ENCODE measurements at places on chromosomes 16 and 17.

DNA sequence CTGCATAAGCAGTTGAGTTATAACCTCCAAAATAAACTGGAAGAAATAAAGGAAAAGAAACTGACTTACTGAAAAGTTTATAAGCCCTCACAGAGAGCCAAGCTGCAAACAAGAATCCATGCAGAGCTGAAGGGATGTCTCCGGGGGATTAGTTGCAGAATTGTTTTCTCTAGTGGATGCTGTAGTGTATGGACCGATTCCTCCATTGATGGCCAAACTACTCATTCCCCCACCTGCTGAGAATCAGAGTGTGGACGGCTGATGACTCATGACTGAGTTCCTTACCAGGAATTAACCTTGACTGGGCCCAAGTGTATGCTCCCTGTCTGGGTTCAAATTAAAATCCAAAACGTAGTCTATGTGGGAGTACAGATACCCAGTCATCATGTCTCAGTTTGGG is 93.9 kb upstream of the CDH8 start:
- no peak for DNase-seq

- DNase-seq, result no peak
These were observed 56.1 kb downstream of the TNRC6C start for GRCh38 chr17:78014646-78015045.

DNA sequence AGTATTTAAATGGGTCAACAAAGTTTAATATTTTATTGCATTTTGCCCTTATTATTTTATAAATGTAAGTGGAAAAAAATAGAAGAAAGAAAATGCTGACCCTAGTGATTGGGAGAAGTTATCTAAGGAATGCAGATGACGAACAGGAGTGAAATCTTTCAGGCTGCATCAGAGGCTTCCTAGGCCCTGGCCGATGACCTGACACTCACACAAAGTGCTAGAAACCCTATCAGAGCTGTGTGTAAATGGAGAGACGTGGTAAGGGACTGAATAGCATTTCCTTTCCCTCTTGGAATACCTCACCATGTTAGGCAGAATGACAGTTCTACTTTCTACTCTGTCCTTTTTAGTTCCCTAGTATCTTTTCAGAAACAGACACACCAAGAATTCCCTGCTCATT is 44.9 kb upstream of the CNEP1R1 start:
- DNase-seq, result no peak

DNA sequence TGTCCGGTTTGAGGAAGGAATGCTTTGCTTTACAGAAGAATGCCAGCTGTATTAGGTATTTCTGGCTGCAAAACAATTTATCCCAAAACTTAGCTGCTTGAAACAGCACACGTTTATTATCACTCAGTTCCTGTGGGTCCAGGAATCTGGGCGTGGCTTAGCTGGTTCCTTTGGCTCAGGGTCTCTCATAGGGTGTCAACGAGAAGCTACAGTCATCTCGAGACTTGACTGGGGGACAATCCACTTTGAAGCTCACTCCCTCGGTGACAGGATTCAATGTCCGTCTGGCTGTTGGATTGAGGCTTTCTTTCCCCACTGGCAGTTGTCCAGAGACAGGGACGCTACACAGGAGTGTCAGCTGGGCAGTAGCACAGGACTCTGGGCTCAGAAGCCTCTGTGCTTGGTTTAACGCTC is 9.6 kb upstream of the RHBDF2 start:
- no peak for DNase-seq

- DNase-seq, result no peak
These were observed 498.2 kb upstream of the ERCC4 start for GRCh38 chr16:13421726-13422125.

- DNase-seq, result no peak
These were observed 1180.6 kb upstream of the CDH8 start for GRCh38 chr16:63216696-63217423.

GRCh38 chr16:27232061-27232900 is 29.0 kb downstream of the KDM8 start:
- DNase-seq, result no peak

- DNase-seq, result no peak
These were observed 97.8 kb upstream of the PLCG2 start for GRCh38 chr16:81681311-81681710.

GRCh38 chr16:88775825-88776224 is 9.2 kb downstream of the PIEZO1 start:
- no peak for DNase-seq

DNA sequence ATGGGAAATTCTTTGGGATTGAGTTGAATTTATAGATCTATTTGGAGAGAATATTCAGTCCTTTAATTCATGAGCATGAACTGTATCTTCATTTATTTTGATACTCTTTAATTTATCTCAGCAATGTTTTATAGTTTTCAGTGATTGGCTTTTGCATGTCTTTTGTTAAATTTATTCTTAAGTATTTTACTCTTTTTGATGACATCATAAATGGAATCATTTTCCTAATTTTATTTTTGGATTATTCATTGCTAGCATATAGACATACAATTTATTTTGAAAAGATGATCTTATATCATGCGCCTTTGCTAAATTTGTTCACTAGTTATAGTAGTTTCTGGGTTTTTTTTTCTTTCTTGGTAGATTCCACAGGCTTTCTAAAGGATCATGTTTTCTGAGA is 149.2 kb upstream of the ASIC2 start:
- no peak for DNase-seq

GRCh38 chr17:75488693-75489510 is 26.4 kb downstream of the CASKIN2 start:
- DNase-seq, result no peak

DNA sequence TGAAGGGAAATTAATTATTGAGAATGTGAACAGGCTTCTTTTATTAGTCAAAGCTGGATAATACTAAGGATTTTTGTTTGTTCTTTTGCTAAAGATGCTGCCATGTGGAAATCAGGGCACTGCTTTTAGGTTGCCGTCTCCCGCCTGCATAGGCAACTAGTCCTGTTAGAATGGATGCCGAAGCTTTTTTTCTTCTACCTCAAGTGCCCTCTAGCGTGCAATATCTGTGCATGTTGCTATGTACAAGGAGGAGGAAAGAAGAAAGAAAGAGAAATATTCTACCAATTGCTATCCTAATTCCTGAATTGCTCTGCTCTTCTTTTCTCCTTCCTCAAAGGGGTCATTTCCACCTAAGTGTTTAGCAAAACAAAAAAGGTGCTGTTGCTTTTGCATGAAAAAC is 5.2 kb upstream of the CDH8 start:
- no peak for DNase-seq

DNA sequence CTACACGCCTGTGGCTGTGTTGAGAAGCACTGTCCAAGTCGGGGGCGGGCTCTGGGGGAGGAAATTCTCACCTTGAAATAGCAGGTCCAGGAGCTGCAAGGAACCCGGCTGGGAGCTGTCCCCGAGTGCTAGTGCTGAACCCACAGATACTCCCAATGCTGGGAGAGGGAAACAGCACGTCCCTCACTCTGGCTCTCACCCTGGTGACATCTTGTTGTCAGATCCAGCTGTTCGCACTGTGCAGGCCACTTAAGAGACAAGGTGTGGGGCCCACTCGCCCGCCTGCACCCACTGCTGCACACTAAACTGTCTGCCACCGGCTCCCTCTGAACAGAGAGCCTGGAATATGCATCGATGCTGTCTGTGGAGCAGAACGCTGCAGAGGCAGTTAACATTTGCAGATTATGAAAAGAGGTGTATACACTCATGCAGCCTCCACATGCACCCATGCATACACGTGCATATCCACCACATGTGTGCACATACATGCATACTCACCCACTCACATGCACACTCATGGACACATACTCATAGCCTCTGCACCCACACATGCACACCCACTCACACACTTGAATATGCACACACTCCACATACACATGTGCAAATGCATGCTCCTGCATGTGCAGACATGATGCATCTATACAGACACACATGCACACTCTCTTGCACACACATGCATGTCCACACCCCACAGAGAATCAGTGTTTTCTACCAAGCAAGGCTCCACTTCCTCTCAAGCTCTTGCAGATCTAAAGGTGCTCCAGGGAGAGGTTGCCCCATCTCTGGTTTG is 42.0 kb downstream of the MGAT5B start:
- no peak for DNase-seq

- DNase-seq, result no peak
These were observed 221.4 kb upstream of the MAF start for GRCh38 chr16:79821911-79822310.

- DNase-seq, result no peak
These were observed 23.1 kb downstream of the RAB11FIP4 start for GRCh38 chr17:31414550-31414918.

DNA sequence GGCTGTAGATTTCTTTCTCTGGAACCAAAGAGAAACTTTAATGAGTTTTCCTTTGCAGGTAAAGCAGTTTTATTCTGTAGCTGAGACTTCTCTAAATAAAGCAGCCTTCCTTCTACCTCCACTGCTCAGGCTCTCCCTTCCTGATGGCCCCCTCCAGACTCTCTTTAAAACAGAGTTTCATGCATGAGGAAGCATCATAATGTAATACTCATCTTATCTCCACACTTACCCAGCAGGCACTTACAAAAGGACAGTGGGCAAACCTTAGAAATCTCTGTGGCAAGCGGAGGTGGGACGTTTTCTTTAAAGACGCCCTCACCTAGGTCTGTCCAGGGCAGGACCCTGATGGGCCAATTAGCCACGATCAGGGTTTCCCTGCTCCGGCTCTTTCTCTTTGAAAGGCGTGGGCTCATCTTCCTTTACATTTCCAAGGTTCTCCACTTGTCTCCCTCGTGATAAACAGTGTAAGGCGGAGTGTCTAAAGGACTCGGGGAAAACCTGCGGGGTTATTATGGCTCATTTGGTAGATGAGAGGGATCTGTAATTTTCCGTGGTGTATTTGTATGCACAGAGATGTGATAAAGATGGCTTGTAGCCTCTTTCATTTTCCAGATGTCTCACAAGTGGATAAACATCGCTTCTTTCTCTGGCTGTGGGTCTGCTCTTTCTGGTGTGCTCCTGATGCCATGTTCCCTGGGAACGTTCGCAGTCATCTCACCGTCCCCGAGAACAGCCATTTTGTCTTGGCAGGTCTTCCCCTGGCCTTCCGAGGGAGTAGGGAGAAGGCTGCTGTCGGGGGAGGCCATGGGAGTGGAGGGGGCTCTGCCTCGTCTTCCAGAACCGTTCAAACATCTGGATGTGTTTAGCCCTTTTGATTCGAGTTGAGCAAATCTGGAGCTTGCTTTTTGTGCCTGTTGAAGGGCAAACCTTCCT is 239.0 kb downstream of the CCDC182 start:
- DNase-seq, result no peak

- no peak for DNase-seq
These were observed 204.7 kb downstream of the HS3ST4 start for GRCh38 chr16:25896411-25896810.

GRCh38 chr17:47225436-47225858 is 16.3 kb downstream of the MYL4 start:
- no peak for DNase-seq

DNA sequence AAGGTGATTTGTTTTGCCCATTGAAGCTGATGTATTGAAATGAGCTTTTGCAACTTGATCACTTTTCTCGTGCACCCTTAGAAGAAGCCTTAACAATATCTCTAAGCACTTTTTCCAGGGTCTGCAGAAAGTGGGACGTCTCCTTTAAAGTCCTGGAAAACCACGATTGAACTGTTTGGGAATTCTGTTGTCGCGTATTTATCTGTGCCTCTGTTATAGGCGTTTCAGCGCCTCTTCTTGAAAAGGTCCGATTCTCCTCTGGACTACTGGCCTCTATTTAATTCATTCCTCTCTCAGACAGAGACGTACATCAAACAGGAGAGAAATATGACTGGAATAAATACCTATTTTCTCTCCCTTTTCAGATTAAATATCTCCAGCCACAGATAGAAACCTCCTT is 262.4 kb upstream of the PSMD7 start:
- DNase-seq, result no peak

- no peak for DNase-seq
These were observed 65.2 kb downstream of the SRCIN1 start for GRCh38 chr17:38540514-38541045.

DNA sequence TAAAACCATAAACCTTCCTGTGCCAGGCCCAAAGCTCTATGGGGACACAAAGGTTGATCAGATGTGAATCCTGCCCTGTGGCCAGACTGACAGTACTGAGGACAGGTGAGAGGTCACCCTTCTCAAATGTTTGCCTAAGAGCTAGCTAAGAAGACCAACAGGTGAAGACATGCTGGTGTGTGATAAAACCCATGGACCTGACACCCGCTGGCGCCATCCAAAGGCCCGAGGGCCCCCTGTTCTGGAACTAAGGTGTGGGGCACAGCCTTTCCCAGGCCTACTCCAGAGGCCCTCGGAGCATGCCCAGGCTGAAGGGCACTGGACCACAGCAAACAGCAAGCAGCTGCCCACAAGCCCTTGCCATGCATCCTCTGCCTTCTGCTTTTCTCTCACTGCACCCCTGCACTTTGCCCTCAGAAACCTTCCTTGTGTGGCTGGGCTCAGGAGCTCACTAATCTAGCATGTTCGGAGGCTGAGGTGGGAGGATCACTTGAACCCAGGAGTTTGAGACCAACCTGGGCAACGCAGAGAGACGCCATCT is 5.2 kb upstream of the CDK3 start:
- DNase-seq, result no peak

- DNase-seq, result no peak
These were observed 10.9 kb downstream of the STH start for GRCh38 chr17:46009681-46010596.

DNA sequence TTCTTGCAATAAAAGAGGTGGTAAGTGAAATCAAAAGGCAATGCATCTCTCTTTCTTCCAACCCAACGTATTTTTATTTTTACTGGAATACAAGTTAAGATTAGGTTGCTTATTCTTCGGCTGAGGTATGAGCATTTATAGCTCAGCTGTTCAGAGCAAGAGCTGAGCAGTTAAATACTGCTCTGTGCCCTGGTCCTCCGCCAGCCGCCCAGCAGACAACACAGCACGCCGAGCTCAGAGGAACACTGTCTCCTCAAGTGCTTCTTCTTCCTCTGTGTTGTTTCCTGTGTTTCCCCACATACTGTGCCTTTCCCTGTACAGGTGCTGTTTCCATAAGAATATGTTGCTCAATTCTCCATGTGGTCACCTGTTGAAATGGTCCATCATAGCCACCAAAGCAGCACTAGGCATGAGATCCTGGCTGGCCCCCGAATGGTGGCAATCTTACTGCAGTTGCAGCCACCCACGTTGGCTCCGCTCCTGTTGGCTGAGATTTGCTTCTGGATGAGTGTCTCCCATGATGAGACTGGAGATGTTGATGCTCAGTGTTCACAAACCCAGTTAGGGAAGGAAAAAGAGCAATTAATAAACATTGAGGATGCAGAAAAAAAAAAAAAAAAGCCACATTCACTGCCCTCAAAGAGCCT is 515.3 kb downstream of the GRIN2A start:
- DNase-seq, result no peak

GRCh38 chr17:29612404-29613280 is 10.1 kb downstream of the CORO6 start:
- no peak for DNase-seq
